ENCODE measurements at places on chromosomes 5 and 9.

- DNase-seq: no peak
Observed at GRCh38 chr5:95100551-95100950, 184.3 kb downstream of the MCTP1 start.

DNA sequence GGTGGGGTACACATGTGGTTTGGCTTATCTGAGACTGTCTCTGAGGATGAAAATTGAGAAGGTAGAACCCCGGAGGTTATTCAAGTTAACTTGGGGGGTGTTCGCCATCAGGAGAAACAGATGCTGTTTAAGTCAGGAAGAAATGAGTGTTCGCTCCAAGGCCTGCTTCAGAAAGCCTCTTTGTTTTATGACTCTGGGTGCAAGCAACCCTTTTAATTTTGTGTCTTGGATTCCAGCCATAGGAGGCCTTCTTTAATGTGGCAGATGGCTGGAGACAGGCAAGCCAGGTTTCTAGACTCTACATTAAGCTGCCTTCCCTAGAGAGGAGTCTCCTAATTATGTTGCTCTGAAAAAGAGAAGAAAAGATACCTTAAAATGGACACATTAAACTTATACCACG lies 4.2 kb upstream of the SMAD5 start:
- no peak for DNase-seq

- no peak for DNase-seq
Observed at GRCh38 chr9:73344060-73344459, 192.4 kb downstream of the ANXA1 start.

DNA sequence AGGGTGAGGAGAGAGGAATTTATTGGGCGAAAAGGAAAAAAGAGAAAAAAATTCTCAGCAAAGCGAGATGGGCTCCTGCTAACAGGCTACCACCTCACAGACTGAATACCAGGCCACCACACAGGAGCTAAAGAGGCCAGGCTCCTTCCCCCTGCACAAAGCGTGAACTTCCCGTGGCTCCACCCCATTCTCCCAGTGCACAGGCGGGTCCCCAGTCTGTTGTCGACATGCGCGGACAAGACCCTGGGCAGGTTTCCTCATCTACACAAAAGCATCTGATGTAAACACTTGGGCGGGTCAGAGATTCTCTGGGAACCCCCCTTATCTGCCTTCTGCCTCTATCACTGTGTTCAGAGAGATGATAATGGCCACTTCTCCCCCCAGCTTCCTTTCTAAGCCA lies 34.2 kb downstream of the IL31RA start:
- no peak for DNase-seq

GRCh38 chr5:87399720-87400119 lies 13.0 kb downstream of the CCNH start:
- DNase-seq: no peak

DNA sequence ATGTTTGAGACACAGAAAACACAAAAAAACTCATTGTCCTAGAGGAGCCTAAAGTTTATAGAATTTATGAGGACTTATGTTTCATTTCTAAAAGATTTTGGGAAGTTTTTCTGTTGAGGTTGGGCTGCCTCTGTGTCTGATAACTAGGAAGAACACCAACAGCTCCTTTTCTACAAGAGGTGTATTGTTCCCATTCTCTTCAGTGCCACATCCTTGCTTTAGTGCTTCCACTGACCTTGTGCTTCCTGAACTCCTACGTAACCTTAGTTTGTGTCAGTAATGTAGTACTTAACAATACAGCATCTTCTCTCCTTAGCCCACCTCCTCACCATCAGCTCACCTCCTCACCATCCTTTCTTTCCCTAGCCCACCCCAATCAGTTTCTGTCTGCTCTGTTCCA lies 117.3 kb upstream of the TNC start:
- DNase-seq: no peak

- DNase-seq: no peak
Observed at GRCh38 chr9:113370806-113371325, 5.9 kb downstream of the HDHD3 start.

- no peak for DNase-seq
Observed at GRCh38 chr9:88006511-88007290, 32.4 kb upstream of the CDK20 start.

- no peak for DNase-seq
Observed at GRCh38 chr9:89749500-89750116, 144.8 kb downstream of the GADD45G start.

DNA sequence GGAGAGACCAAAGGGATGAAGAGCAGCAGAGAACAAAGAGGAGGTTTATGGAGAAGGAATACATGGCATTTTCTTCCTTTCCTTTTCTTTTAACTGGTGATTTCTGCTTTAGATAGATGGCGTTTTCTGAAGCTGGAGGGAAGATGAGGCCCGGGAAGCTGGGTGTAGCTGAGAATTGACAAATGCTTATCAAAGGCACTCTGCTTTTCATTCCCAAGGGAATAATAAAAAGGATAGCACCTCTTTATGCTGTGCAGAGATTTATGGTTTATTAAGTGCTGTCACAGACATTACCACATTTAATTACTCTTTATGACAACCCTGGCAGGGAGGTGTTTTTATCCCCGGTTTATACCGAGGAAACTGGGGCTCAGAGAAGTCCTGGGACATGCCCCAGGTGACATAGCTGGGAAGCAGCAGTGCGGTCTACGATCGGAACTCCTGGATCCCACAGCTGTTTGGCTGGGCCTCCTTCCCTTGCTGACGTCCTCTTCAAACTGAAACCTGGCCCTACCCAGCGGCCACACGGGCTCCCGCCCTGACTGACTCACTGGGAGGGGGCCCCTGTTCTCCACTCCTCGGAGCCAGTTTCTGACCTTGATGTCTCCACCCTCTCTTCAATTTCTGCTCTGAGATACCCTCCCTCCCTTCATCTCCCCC lies 8.2 kb upstream of the EPB41L4B start:
- DNase-seq: no peak

DNA sequence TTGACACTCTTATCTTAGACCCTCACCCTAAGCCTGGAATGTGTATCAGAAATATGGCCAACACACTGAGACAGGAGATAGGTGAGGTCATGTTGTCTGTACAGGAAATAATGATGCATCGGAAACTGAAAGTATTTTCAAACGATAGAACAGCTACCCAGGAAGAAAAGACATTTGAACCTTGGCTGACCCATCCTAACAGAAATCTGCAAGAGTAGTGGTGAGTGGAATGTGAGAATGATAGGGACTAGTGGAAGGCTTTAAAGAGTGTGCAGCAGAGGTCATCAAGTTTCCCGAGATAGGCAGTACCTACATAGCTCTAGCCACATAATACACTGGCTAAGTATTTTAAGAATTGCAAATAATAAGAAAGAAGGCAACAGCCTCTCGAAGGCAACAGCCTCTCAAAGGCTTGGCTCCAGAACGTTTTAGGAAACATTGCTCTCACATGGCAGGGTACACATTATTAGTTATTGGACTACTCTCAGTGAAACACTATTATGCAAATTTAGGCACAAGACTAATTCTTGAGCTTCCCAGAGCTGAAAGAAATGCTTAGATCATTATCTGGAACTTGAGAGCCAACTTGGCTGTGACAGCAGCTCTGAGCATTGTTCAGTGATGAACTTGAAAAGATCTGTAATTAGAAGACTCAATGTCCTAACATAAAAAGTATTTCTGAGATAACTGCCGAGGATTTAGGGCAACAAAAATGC lies 133.1 kb upstream of the FBXL7 start:
- DNase-seq: no peak

- DNase-seq: no peak
Observed at GRCh38 chr5:60248901-60249300, 355.4 kb upstream of the PDE4D start.

GRCh38 chr5:136656811-136657210 lies 291.5 kb upstream of the TRPC7 start:
- DNase-seq: no peak

GRCh38 chr5:73673161-73673591 lies 47.2 kb downstream of the ARHGEF28 start:
- no peak for DNase-seq

- DNase-seq: no peak
Observed at GRCh38 chr5:104071887-104072286, 509.3 kb upstream of the NUDT12 start.

- DNase-seq: no peak
Observed at GRCh38 chr9:97440160-97440559, 28.3 kb downstream of the TDRD7 start.

DNA sequence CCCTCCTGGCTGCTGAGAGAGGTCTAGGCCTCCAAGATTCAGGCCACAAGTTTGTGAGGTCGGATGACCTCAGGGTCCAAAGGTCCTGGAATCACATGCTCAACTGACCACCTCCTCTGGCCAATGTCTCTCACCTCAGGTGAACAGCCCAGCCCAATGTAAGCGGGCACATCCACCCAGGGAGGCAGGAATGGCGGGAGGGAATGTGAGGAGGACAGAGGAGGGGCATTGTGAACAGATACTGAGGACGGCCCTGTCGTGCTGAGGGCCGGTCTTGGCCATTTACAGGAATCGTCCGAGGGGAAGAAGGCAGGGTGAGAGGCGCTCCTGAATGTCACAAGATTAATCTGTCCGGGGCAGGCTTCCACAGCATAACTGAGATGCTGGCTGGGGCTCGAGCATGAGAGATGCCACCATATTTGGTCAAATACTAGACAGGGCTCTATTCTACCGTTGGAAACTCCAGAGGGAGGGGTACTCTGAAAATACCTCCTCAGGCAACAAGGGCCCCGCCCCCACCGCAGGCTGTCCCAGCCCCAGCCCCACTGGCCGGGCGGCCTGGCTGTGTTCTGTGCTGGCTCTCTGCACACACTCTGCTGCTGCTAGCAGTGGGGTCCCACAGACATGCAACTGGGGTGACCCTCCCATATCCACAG lies 1.5 kb upstream of the IL17B start:
- DNase-seq: no peak

- DNase-seq: no peak
Observed at GRCh38 chr9:3080951-3081350, 237.1 kb upstream of the PUM3 start.

DNA sequence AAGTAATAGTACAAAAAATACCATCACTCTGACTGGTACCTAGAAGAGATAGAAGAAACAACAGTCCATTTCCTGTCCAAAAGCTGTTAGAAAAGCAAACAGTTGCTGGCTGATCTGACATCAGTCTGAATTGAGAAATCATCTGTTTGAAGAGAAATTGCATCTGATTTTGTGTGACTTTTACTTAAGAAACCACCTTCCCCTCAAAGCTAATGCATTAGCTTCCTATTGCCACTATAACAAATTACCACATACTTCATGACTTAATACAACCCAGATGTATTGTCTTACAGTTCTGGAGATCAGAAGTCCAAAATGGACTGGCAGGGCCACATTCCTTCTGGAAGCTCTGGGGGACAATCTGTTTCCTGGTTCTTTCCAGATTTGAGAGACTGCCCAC lies 385.9 kb upstream of the TLE4 start:
- DNase-seq: no peak

DNA sequence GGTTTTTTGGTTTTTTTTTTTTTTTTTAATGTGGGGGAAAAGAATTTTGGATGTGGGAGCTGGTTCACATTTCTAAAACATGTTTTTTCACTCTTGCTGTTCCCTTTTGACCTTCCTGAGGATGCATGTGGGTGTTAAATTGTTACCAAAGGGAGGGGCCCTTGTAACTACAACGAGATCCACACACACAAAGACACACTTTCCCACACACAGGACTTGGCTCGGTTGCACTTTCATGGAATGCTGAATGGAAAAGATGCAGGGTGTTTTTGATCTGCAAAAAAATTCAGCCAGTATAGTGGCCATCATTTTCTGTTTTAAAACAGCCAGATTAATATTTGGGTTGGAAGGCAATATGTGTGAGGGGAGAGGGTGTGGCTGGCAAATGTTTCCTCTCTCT lies 576.9 kb downstream of the EBF1 start:
- DNase-seq: no peak

DNA sequence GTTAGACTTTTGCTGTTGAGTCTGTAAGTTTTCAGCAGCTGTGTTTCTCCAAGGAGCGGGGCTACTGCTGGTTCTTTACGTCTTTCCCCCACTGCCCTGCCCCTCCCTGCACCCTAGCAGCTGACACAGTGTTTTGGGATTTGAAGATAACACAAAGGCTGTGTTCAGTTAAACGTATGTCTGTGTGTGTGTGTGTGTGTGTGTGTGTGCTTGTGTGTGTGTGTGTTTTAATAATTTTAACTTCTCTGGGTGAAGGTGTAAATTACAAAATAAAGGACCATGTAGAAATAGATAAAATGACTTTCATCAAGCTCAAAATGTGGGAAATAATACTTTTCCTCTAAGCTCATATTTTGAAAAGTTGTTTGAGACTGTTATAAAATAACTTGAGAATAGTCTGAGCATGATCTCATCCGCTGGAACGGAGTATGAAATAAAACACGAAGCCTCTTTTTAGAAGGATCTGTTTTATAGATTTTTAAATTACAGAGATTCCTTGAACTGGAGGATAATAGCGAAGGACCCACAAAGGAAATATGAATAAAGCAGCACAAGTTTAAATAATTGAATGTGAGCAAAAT lies 10.9 kb downstream of the ABL1 start:
- no peak for DNase-seq
